ENCODE measurements at places on chromosomes 2 and 18.

- no peak for DNase-seq
Observed at GRCh38 chr18:49013291-49013691, 62.5 kb upstream of the SMAD7 start.

- DNase-seq = no peak
Observed at GRCh38 chr18:38750751-38751150, 1185.2 kb upstream of the CELF4 start.

GRCh38 chr2:146978577-146979555 lies 866.0 kb upstream of the ACVR2A start:
- DNase-seq = peak; percentile 31

DNA sequence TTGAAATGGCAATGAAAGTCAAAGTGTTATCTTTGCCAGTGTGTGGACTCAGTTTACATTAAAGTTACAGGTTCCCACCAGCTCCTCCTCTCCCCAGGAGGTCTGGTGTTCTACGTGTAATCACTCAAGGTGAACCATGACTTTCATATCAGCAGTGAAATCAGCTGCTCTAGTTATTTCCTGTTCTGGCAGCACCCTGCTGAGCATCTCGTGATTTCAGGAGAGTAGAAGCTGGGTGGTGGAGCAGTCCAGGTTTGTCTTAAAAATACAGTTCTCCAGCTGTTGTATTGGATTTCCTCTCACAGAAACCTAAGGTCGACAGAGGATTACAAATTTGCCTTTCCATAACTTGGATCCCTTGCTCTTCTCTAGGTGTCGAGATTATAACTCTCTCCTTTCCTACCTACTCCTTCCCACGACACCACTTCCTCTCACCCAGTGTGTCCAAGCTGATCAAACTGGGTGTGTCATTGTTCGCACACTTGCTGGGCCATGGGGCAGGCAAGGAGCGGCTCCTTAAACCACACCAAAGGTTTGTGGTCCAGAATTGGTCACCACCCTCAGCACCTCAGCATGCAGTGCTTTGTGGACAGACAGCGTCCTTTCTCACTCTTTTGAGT lies 13.0 kb upstream of the ARHGAP25 start:
- DNase-seq = no peak

DNA sequence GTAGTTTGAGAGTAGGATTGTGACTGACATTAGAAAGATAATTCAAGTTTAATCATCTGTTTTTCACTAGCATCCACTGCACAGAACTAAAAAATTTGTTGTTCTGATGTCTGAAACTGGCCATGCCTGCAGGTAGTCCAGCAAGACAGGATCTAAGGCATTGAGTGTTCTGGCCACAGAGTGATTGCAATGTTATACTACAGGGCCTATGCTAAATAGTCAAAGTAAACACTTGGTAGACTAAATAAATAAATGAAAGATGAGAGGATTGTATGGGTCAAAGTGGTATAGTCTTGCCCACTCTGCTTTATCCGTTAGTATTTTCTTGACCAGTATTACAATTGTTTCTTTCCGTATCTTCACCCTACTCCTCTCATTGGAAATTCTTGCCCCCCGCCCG lies 27.6 kb upstream of the FANCL start:
- no peak for DNase-seq

- DNase-seq = no peak
Observed at GRCh38 chr2:220377482-220378155, 750.2 kb downstream of the SLC4A3 start.

- DNase-seq = peak; percentile 40
Observed at GRCh38 chr2:240319855-240320203, 115.6 kb upstream of the GPC1 start.

DNA sequence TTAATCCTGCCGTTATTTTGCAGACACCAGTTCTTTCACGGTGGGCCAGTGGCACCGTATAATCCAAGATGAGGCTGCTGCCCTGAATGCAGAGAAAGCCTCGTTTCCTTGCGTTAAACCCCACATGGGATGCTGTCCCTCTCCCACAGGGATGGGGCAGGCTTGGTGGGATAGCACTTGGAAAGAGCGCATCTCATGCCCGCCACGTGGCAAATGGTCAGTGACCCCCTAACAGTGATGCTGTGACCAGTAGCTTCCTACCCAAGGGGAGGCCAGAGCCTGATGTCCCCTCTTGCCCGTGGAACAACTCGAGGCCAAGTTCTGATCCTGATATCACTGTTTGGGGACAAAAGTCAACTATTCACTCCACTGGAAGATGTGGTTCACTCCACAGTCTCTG lies 73.3 kb downstream of the RHOB start:
- no peak for DNase-seq

DNA sequence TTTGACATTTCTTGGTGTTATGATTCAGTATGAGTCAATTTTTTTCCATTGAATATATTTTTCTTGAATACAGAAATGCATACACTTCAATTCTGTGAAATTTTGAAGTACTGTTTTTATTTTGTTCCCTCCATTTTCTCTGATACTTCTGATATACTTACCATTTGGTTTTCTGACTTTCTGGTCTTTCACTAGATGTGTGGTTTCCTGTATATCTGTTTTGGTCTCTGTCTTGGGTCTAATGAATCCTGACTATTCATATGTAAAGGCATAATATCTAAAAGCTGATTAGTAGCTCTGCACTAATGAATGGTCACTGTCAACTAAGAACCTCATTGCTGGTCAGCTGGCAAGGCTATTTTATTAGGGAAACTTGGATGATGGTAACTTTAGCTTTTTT lies 345.6 kb downstream of the GRB14 start:
- DNase-seq = peak; percentile 22

- peak; percentile 42 for DNase-seq
Observed at GRCh38 chr2:182924306-182924705, 57.9 kb upstream of the FRZB start.

GRCh38 chr18:77148289-77148688 lies 15.7 kb upstream of the MBP start:
- DNase-seq = no peak

DNA sequence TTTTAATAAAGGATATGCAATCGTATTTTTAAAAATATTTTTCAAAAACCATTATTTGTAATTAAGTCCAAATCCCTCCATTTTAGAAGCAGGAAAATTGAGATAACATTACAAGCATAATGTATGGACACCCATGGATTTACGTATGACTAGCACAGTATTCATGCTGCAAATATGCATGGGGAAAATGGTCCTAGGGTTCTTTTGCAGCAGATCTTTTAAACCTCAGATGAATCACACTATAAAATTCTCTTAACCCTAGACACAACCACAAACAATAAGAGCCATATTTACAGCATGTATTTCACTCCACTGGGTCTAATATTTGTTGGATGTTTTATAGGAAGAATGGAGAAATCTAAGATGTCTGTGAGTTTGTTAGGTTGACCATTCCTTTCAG lies 453.4 kb downstream of the TGIF1 start:
- DNase-seq = peak; percentile 91

- DNase-seq = no peak
Observed at GRCh38 chr2:32271063-32271462, 6.4 kb upstream of the NLRC4 start.

GRCh38 chr18:58847383-58848071 lies 17.1 kb upstream of the ZNF532 start:
- DNase-seq = no peak
